ENCODE measurements at places on chromosomes 12 and 14.

- peak; percentile 84 for DNase-seq
These were observed 51.0 kb downstream of the PTGER2 start for GRCh38 chr14:52365071-52365470.

- no peak for DNase-seq
These were observed 30.4 kb downstream of the RAP1B start for GRCh38 chr12:68641138-68641537.

GRCh38 chr14:88321692-88322503 lies 1.2 kb downstream of the KCNK10 start:
- DNase-seq = no peak

DNA sequence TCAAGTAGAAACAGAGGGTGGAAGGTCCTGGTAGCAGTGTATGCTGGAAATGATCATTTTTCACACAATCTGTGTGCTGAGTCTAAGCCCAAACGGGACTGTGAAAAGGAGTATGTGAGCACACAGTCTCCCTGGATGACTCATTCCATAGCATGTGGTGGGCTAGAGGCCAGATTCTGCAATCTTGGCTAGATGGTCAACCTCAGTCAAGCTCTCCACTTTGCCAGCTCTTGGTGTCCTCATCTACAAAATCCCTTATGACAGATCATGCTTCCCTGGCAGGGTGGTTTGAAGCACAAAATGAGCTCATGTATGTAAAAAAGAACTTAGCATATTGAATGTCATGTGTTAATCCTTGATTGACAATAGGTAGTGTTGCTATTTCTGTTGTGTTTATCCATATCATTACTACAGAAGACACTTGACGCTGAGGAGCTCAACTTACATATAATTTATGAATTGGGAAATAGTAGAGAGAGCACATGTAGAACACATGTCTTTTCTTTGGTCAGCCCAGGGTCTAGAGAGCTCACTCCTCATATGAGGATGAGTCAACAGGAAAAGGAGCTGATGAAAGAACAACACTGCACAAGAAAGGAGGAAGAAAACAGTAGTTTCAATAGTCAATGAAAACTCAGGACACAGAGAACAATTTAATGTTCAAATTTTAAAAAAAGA lies 517.5 kb downstream of the BCL11B start:
- DNase-seq = no peak

GRCh38 chr12:67151886-67152285 lies 117.3 kb upstream of the CAND1 start:
- no peak for DNase-seq

- DNase-seq = no peak
These were observed 18.7 kb downstream of the GRIN2B start for GRCh38 chr12:13962699-13963098.

- no peak for DNase-seq
These were observed 14.0 kb upstream of the DHRS2 start for GRCh38 chr14:23621932-23622730.

DNA sequence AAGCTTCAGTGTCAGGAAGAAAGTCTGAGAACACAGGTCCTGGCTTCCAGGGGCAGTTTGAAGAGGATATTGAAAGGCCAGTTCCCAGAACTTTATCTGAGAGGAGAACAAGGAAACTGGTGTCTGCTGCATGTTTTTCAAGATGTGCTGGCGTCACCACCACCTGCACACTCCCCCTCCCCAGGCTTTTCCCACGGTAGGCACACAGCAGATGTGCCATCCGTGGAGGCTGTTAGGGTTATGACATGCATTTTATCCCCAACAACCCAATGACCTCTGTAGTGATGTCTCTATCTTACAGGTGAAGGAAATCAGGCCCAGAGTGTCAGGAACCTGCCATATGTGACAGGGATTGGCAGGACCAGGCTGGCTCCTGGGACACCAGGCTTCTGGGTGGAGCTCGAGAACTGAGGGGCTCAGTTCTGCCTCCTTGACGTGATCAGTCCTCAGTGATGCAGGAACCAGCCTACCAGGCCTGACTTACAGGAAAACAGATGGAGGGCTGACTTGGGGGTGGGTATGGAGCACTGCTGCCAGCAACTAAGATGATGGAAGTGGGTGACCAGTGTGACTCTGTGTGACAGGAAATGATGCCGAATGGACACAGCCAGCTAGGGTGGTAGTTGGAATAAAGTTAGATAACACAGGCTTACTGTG lies 16.8 kb downstream of the SLC25A47 start:
- no peak for DNase-seq

DNA sequence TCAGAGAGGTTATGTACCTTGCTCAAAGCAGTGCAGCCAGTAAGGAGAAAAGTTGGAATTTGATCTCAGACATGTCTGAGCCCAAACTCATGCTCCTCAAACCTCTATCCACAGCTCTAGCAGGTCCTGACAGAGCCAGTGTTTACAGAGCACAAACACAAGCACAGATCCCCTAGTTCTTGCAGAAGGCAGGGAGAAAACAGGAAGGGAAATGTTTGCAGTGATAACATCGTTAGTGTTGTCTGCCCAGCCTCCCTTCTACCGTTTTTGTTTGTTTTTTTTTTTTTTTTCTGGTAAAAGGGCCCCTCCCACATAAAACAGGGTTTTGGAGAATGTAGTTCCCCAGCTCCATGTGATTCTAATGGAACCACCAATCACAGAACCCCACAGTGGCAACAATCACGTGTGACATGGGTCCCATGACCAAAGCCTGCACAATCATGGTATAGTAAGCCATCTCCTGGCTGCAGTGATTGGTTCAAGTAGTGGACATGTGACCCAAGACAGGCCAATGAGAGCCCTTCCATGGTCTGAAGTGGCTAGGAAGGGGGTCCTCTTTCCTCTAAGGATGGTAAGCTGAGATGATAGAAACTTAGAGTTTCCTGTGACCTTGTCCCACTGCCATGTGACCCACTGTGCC lies 513.4 kb downstream of the MED13L start:
- no peak for DNase-seq

DNA sequence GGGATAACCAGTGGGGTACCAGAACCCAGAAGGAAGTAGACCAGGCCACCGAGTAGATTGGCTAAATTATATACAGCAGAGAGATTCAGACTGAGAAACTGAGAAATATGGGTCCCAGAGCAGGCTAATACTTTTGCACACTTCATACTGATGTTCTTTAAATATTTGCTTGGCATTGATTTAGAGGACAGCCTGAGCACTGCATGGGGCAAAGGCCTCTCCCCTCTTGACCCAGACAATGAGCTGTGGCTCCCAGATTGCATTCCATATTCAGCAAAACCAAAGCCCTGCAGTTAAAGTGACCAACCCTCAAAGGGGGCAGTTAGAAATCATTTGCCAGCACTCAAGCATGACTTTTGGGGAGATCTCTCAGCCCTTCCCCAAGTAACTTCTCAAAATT lies 279.2 kb downstream of the SUDS3 start:
- no peak for DNase-seq

DNA sequence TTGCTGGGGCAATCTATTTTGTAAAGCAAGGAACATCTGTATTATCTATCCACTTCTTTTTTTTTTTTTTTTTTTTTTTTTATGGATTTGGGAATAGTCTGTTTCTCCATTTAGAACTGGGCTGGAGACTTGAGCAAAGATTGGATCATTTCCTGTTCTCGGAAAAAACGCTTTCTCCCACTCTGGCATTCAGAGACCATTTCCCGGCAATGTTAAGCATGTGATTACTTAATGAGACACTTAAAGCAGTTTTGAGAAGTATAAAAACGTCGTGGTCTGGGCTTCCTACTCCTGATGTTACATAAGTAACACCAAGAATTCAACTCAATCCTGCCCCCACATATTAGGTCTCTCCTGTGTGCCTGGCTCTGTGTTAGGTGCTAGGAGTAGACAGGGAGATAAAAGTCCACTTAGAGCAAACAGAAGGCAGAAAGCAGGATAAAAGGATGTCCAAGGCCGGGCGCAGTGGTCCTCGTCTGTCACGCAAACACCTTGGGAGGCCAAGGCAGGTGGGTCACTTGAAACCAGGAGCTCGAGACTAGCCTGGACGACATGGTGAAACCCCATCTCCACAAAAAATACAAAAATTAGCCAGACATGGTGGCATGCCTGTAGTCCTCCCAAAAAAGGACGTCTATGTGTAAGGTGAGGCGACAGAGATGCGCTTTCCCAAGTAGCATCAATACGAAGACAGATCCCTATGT lies 152.1 kb upstream of the GSC start:
- DNase-seq = no peak

DNA sequence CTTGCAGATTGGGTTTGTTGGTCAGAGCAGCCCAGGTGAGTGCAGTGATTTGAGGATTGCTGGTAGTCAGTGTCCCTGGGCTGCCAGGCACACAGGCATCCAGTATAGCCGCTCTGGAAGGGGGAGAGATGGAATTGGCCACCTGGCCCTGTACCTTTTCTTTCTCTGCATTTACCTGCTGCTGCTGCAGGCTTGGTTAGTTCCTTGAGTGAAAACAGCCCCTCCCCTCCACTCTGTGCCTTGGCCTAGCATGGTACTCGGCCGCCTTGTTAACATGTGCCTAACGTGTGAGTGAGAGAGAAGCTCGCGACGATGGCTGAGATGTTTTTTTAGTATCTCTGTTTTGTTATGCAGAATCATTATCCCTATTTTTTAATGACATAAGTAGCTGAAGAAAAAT lies 49.3 kb upstream of the AMN start:
- no peak for DNase-seq

GRCh38 chr12:95538656-95539055 lies 12.6 kb downstream of the USP44 start:
- no peak for DNase-seq

DNA sequence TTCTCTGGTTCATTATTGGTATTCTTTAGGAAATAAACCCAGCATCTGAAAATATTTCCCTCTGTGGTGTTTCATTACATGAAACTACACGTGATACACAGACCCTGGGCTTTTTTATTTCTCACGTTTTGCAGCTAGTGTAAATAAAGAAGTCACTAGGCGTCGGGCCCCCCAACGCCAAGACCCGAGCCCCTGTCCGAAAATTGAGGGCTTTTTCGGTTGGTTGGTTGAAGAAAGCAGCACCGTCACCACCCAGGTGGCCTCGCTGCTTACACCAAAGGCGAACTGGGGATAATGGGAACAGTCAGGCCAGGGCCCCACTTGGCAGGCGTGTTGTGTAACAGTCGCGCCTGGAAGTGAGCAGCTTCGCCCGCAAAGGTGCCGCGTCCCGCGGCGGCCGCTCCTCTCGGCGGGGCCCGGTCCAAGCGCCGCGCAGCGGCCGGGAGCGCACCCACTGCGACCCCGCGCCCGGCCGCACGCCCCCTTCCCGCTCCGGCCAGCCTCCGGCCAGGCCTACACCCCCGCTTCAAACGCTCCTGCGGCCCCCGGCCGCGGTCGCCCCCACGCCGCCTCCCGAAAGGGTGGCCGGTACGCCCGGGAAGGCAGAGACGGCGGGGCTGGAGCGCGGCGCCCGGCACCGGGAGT lies 1.2 kb downstream of the DUSP16 start:
- no peak for DNase-seq

DNA sequence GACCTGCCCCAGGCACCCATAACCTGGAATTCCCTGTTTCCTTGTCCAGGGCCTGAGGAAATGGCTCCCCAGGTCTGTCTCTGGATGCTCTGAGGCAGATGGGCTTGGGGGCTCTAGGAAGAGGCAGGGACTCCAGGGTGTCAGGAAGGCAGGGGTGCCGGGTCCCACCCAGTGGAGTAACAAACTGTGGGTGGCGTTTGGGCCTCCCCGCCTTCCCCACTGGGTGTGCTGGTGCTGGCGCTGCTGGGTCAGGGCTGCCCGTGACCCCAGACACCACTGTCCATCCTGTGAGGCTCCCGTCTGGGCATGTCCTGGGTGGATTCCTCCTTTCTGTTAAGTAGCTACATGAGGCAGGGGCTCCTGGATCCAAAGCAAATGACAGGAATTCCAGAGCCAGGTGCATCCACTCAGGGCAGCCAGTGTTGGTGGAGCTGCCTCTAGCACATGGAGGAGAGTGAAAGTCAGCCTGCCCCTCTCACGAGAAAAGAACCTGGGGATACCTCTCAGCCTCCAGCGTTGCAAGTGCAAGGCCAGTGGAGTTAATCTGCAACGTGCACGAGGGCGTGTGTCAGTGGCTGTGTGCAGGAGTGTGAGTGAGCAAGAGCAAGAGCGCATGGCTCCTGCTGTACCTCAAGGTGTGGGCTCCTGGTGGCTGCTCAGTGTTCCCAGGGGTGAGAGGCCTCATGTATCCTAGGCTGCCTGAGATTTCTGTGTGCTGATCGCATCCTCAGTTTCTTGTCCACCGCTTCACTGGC lies 403.1 kb downstream of the TMEM121 start:
- no peak for DNase-seq

- no peak for DNase-seq
These were observed 671 bp downstream of the ESYT1 start for GRCh38 chr12:56128670-56129205.

- no peak for DNase-seq
These were observed 108.6 kb upstream of the FLRT2 start for GRCh38 chr14:85421186-85421877.

GRCh38 chr14:57389646-57390036 lies 745 bp upstream of the NAA30 start:
- no peak for DNase-seq

GRCh38 chr12:109927622-109928021 lies 27.5 kb downstream of the TCHP start:
- no peak for DNase-seq

- no peak for DNase-seq
These were observed 6.6 kb downstream of the SLC25A21 start for GRCh38 chr14:37165794-37166193.

- no peak for DNase-seq
These were observed at the start of gene SYNDIG1L for GRCh38 chr14:74426202-74426582. TSS of gene SYNDIG1L (minus strand) at chr14:74426210. CDS start at chr14:74409744, 16,466 bp downstream.

GRCh38 chr14:24964048-24964447 lies 85.9 kb downstream of the STXBP6 start:
- DNase-seq = no peak

DNA sequence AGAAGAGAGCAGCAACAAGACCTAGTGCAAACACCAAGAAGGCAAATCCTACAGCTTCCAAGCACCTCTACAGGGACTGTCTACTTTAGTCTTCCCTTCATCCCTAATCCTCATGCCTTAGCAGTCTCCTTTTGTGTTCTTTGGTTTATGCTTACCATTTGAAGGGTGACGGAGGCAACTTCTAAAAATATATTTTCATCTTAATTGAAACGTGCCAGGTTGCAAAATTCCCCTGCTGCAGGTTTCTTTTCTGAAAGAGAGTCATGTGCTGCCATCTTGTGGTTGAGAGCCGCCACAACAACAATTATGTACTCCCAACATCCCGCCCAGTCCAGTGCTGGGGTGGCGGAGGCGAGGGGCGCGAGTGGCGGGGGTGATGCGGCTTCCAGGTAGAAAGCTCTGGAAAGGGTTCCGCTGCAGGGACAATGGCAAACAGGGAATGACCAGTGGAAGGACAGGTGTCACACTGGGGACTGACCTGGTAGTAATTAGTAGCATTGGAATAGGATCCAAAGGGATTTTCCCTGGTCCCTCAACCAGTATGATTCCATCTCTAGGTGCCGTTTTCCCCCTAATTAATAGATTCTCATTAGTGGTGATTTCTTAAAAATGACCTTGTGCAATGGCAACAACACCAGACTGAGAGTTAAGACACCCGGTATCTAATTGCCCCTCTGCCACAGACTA lies 80.3 kb upstream of the GNG2 start:
- no peak for DNase-seq
